Peyer's patch (tissue), 4 donors: ENCODE measurements at places on chromosomes 13 and 19.

DNA sequence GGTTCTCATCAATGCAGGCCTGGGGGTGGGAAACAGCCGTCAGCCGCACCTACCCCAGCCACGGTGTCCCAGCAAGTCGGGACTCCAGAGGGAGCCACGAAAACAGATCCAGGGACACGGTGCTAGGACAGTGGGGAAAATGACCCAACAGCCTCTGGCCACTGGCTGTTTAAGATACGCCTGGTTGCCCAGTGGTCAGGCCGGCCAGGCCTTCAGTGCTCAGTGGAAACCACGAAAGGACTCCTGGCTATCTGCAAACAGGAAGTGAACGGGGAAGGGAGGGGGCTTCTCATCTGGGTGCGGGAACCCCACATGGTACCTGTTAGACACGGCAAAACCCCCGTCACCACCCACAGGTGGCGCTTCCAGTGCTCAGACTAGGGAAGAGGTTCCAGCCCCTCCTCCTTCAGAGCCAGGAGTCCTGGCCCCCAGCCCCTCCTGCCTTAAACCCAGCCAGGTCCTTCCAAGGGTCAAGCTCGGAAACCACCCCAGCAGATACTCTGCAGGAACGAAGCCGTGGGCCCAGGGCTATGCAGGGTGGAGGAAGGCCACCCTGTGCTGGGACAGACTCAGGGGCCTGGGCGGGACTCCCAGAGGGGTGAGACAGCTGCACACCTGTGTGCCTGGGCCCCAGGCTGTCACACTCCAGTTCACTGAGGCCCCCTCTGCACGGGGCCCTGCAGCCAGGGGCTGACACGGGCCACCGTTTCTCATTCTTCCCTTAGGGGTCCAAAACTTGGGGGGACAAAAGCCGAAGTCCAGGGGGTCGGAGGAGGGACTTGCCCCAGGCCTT is 4.5 kb downstream of the PPP1R12C start:
- peak; percentile 43 for DNase-seq

DNA sequence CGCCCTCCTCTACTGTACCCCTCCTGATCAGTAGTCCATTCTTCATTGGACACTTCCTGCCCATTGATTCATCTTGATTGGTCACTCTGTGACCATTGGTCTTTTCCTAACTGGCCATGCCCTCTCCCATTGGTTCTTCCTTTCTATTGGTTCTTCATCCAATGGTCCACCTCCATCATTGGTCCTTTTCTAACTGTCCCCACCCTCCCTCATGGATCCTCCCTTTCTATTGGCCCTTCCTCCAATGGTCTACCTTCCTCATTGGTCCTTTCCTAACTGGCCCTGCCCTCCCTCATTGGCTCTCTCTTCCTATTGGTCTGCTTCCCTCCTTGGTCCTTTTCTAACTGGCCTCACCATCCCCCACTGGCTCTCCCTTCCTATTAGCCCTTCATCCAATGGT is 7.1 kb downstream of the KLK6 start:
- DNase-seq, result no peak

DNA sequence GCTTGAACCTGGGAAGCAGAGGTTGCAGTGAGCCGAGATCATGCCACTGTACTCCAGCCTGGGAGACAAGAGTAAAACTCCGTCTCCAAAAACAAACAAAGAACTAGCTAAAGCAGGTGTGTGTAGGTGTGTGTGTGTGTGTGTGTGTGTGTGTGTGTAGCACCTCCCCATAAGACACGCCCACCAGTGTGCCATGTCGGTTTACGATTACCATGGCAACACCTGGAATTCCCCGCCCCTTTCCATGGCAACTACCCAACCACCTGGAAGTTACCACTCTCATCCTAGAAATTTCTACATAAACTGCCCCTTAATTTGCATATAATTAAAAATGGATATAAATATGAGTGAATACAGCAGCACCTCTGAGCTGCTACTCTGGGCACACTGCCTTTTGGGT is 80.9 kb upstream of the ADGRE5 start:
- DNase-seq, result no peak

GRCh38 chr19:41294393-41294792 is 15.6 kb upstream of the CCDC97 start:
- no peak for DNase-seq

- no peak for DNase-seq
Measured at GRCh38 chr13:40408602-40409001, 257.8 kb downstream of the FOXO1 start.

DNA sequence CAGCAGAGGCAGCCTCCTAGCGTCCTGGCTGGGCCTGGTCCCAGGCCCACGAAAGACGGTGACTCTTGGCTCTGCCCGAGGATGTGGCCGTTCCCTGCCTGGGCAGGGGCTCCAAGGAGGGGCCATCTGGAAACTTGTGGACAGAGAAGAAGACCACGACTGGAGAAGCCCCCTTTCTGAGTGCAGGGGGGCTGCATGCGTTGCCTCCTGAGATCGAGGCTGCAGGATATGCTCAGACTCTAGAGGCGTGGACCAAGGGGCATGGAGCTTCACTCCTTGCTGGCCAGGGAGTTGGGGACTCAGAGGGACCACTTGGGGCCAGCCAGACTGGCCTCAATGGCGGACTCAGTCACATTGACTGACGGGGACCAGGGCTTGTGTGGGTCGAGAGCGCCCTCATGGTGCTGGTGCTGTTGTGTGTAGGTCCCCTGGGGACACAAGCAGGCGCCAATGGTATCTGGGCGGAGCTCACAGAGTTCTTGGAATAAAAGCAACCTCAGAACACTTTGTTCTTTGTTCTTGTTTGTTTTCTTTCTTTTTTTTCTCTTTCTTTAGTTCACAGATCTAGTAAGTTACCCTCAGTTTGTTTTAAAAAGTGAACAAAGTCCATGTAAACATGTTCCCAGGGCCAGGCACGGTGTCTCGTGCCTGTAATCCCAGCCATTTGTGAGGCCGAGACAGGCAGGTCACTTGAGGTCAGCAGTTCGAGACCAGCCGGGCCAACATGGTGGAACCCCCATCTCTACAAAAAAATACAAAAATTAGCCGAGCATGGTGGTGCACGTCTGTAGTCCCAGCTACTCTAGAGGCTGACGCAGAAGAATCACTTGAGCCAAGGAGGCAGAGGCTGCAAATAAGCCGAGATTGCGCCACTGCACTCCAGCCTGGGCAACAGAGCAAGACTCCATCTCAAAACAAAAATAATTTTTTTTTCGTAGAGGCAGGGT is 10.2 kb downstream of the ANGPTL4 start:
- no peak for DNase-seq

GRCh38 chr19:16420781-16421386 is 50.9 kb downstream of the EPS15L1 start:
- no peak for DNase-seq

GRCh38 chr19:53977429-53977990 is 13.9 kb upstream of the CACNG6 start:
- DNase-seq, result no peak

GRCh38 chr13:106821979-106822378 is 254.0 kb upstream of the ARGLU1 start:
- DNase-seq, result no peak

DNA sequence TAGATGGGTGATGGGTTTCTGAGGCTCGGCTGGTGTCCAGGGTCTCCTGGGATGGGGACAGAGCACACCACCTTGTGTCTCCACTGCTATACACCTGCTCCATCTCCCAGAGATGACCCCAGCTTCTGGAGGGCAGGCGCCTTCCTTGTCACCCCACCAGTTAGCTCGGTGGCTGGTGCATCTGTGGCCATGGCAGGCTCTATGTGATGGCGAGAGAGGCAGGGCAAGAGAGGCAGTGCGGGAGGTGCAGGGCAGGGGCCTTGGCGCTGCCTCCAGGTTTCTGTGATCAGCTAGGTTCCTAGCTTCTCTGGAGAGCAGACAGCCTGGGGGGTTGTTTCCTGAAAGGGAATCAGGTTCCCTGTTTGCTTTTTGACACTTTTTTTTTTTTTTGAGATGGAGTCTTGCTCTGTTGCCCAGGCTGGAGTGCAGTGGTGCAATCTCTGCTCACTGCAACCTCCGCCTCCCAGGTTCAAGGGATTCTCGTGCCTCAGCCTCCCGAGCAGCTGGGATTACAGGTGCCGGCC is 69.0 kb upstream of the ZNF536 start:
- DNase-seq, result no peak

GRCh38 chr19:48687776-48688175 is 8.0 kb upstream of the FUT2 start:
- DNase-seq, result no peak

DNA sequence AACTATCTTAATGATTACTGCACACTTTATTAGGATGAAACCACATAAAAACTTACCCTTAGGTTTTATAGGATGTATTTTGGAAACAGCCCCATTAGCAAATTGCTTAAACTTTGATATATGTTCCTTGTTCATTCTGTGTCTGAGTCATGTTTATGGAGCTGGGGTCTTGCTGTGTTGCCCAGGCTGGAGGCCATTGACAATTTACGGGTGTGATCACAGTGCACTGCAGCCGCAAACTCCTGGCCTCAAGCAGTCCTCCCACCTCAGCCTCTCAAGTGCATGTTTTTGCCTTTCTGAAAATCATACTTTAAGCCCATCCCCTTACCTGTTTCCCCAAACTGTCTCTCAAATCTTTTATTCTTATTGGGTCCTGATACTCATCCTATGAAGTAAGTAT is 5.2 kb upstream of the CHAMP1 start:
- no peak for DNase-seq

- DNase-seq, result peak; percentile 66
Measured at GRCh38 chr19:48351341-48351752, 12.4 kb downstream of the TMEM143 start.

DNA sequence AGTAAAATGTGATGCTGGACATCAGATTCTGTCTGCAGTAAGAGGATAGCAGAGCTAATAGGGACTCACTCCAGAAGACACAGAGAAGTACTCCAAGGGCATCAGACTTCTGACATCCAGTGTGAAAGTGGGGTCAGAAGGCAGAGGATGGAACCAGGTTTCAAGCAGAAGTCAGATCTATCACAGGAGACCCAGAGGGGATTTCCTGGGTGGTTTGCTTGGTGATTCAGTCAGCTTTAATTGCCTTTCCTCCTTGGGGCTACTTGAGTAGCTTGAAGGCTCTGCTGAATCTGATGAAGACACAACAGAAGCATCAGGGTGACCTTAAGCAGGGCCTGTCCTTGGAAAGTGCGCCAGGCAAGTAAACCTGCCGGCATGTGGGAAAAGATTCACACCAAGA is 300.6 kb downstream of the COG6 start:
- no peak for DNase-seq

GRCh38 chr19:58128041-58128685 is 22.4 kb downstream of the ZNF329 start:
- no peak for DNase-seq

- DNase-seq, result no peak
Measured at GRCh38 chr19:43380771-43381386, 27.4 kb downstream of the CD177 start.

DNA sequence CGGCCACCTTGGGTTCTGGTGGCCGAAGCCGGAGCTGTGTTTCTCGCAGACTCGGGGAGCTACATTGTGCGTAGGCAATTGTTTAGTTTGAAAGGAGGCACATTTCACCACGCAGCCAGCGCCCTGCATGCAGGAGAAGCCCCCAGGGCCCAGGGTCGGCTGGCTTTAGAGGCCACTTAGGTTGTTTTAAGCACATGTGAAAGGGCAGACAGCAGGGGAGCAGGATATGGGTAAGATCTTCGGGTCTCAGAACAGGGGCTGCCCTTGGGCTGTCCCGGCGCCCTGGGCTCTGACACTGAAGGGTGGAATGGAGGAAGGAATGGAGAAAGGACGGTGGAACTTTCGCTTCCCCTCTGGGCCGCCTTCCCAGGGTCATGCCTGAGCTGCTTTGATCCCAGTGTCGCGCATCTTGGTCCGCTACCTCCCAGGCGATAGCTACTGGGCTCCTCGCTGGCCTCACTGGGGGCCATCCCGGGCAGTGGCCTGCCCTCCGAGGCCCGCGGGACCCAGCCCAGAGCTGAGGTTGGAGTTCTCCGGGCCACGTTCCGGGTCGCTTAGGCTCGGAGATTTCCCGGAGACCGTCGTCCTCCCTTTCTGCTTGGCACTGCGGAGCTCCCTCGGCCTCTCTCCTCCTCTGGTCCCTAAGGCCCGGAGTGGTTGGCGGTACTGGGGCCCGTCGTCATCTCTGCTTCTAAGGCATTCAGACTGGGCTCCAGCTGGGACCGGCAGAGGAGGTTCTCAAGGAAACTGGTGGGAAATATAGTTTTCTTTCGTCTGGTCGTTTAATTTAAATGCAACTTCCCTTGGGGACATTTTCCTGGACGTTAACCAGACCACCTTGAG is 4.3 kb upstream of the POU4F1 start:
- DNase-seq, result no peak

GRCh38 chr19:33397536-33398360 is 24.2 kb downstream of the CEBPG start:
- peak; percentile 43 for DNase-seq

- DNase-seq, result no peak
Measured at GRCh38 chr13:110444226-110444653, 117.3 kb downstream of the RAB20 start.

GRCh38 chr13:80083853-80084676 is 256.9 kb downstream of the SPRY2 start:
- no peak for DNase-seq
